Fibroblast of the aortic adventitia (primary cell): ENCODE measurements at places on chromosomes 6 and 20. TPM values are rescaled to one million over a fixed set of nuclear protein-coding genes. Genes with fewer than 3 reads are reported as not detected.

The PLAGL1 gene
- total RNA-seq = 18.5 and 35.2 TPM in 2 replicates

The ENPP1 gene
- total RNA-seq = 5.6 and 7.4 TPM in 2 replicates

The DOK5 gene
- total RNA-seq = 53.6 and 85.6 TPM in 2 replicates

The ENPP3 gene
- total RNA-seq = not detected in 2 replicates

The FAM229B gene
- 19.2 and 32.7 TPM in 2 replicates for total RNA-seq

The TBX18 gene
- total RNA-seq = 16.1 and 27.1 TPM in 2 replicates

The MATN4 gene
- total RNA-seq = not detected in 2 replicates

- DNase-seq = peak; percentile 20
Observed at GRCh38 chr20:18284805-18285533, 3.4 kb upstream of the ZNF133 start.

DNA sequence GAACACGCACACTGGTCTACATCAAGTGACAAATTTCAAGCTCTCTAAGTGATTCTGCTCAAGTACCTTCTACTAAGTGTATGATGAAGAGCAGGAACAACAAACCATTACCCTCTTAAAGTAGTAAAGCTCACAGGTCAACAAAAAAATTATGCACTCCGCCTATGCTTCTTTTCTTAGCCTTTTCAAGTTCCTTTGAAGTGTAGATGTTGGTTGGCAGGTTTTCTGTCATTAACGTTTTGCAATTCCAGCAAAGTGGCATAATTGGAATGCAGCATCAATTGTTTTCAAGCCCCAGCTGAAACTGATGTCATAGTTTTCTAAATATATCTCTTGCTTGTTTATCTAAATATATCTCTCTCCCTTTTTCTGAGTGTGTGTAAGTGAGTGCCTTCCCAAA is 396.9 kb upstream of the EYS start:
- no peak for DNase-seq

- no peak for DNase-seq
Observed at GRCh38 chr20:6692566-6693173, 74.8 kb upstream of the BMP2 start.

DNA sequence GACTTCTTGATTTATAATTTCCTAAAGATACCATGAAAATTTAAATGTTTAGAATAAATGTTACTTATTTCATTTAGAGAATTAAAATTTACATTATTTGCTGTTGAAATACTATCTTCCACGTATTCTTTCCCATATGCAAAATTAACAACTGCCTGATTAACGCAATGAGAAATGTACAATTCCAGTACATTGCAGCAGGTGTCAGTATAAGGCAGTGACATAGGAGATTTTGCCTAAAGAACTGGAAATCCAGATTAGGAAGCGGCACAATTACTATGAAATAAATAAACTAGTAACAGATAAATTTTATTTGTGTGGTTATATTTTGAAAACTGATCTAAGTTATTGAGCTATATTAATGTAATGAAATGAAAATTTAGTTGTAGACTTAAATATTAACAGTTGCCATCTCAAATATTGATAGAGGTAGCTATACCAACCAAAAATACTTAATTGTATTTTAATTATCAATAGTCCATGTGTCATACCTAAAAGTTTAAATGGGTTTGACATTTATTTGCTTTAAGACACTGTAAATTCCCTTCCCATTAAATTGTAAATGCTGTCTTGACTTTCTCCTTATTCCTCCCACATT is 300.2 kb downstream of the UTRN start:
- peak; percentile 67 for DNase-seq

GRCh38 chr6:160102399-160102798 is 19.2 kb upstream of the SLC22A1 start:
- no peak for DNase-seq

- peak; percentile 64 for DNase-seq
Observed at GRCh38 chr6:34580707-34581560, 24.8 kb upstream of the SPDEF start.

- DNase-seq = no peak
Observed at GRCh38 chr20:33261465-33261864, 21.5 kb upstream of the BPIFB1 start.

DNA sequence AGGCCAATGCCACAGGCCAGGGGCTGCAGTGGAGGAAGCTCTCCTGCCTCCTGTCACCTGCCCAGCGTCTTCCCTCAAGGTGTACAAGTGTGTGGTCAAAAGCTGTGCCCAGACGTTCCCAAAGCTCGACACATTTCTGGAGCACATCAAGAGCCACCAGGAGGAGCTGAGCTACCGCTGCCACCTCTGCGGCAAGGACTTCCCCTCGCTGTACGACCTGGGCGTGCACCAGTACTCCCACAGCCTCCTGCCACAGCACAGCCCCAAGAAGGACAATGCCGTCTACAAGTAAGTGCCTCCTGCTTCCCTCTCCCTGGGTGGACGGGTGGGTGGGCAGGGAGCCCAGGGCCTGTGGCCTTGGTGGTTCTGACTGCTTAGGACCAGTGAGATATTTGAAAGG is 38.2 kb downstream of the ZNF341 start:
- DNase-seq = no peak

DNA sequence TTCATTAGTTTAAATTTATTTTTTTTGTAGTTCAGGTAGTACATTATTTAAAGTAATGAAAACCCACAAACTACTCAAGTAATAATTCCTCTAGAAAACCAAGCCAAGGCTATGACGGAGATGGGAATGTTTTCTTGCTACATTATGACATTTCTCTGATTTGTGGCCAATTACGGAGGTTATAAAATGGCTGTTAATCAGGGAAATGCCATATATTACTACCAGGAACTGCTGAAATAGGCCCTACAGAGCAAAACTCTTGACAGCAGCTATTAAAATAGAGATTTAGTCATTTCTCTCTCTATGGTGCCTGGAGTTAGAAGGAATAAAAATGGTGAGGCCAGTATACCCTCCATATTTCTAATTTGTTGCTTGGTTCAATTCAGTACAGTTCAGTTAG is 280.0 kb downstream of the ARHGAP18 start:
- no peak for DNase-seq

DNA sequence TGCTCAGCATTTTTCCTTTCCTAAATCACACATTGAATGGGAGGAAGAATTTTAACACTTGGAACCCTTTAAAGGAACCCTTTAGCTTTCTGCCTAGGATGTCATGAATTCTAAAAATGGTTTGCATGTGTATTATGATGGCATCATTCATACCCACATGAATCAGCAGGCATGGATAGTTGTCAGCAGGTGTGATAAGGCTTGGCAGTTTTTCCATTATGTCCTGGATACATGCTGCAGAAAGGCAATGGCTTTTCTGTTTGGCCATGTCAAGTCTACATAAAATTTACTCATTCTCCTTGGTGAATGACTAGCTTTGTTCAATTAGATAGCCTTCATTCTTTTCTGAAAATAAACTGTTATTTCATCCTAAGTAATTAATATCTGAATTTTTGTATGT is 353.7 kb downstream of the GRIK2 start:
- peak; percentile 55 for DNase-seq

DNA sequence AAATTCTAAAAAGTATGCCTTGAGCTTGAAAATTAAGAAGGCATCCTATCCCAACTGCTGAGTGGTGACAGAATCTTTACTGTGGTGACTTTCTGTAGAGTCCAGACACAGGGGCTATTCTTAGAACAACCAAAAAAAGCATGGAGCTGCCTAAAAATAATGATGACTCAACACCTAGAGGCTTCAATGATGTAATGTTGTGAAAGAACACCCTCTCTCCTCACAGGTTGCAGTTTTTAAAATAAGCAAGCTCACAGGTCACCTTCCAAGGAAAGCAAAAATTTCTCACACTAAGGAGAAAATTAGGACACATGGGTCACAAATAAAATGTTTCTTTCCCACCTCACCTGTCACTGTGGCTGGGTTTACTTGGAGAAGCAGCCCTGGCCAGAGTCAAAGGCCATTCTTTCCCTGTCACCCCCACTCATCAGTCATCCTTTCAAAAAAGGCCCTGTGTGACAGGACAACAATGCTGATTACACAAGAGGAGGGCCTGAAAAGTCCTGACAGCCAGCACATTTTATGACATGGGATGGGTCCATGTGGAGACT is 53.5 kb downstream of the RCAN2 start:
- DNase-seq = peak; percentile 74

- no peak for DNase-seq
Observed at GRCh38 chr6:121497970-121498375, 62.5 kb downstream of the GJA1 start.

- DNase-seq = no peak
Observed at GRCh38 chr6:164166996-164167395, 752.5 kb downstream of the QKI start.

- no peak for DNase-seq
Observed at GRCh38 chr6:101811108-101811507, 417.6 kb downstream of the GRIK2 start.

GRCh38 chr6:129753422-129753821 is 43.4 kb upstream of the ARHGAP18 start:
- peak; percentile 53 for DNase-seq

GRCh38 chr20:45991616-45992015 is 17.1 kb upstream of the MMP9 start:
- no peak for DNase-seq

- peak; percentile 37 for DNase-seq
Observed at GRCh38 chr6:36599791-36600209, 5.6 kb downstream of the SRSF3 start.
